G401 (cell line): ENCODE measurements at places on chromosomes 2 and 18.

DNA sequence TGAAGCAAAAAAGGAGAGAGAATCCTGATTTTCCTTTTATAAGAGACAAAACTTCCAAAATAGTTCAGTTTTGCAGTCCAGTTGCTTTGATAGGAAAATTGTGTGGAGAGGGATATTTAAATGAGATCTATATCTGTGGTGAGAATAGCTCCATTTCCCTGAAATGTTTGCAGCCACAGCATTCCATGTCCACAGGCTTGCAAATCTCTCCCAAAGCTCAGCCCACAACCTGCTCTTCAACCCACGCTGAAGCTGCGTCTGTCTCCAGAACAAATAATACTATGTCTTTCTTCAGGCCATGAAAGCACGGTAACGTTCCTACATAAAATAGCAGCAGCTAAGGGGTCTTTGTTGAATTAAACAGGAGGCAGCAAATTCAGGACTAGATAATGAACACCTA is 31.8 kb downstream of the TMEM17 start:
- peak; percentile 26 for DNase-seq

GRCh38 chr2:57758686-57759085 is 287.9 kb upstream of the VRK2 start:
- DNase-seq = no peak

- DNase-seq = no peak
Measured at GRCh38 chr18:78865056-78865598, 114.5 kb upstream of the SALL3 start.

DNA sequence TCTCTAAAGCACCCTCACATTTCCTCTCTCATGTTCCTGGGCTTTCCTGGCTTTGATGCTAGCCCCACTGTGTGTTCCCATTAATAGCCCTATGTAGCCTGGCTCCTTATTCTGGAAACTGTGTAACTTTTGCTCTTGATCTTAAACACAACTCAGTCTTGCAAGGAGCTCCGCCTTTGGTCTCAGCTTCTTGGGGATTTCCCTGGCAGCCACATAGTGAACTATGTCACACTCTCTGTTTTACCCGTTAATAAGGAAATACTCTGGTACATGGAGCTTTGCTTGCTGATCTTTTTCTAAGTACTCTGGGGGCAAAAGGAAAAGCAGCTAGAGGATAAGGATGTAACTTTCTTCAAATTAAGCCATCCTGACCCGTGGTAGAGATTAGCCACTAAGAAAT is 259.3 kb downstream of the NEDD4L start:
- DNase-seq = no peak

GRCh38 chr18:43661570-43661969 is 384.3 kb upstream of the SYT4 start:
- DNase-seq = no peak

- peak; percentile 56 for DNase-seq
Measured at GRCh38 chr2:20381457-20381856, 30.8 kb upstream of the PUM2 start.

GRCh38 chr2:479490-480176 is 191.7 kb upstream of the ALKAL2 start:
- DNase-seq = no peak

GRCh38 chr2:7083580-7084509 is 166.6 kb downstream of the RNF144A start:
- DNase-seq = peak; percentile 25

GRCh38 chr2:155733091-155733853 is 599.2 kb downstream of the NR4A2 start:
- DNase-seq = no peak

DNA sequence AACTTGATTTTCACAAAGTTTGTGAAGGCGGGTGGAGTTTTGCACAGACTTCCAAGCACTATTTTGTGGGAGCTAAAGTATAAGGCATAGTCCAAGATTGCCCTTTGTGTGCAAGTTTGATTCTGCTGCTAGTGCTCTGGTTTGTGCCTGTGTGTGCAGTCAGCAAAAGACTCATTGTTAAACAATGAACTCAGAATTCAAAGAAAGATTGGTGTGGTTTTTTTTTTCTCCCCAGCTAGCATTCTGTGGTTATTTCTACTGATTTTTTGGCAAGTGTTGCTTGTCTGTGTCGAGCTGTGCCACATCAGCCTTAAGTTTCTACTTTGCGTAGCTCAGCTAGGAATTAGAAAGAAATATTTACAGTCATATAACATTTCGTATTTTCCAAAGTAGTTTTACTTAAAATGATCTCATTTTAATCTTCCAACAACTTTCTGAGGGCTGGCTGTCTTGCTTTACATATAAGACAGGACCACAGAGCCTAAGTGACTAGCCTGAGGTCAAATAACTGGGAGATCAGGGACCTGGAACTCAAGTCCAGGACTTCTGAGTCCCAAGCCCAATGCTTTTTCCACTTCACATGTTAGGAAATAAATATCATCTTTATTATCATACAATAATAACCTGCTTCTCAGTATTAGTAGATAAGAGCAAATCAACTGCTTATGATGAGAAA is 69.8 kb downstream of the BABAM2 start:
- no peak for DNase-seq

- no peak for DNase-seq
Measured at GRCh38 chr18:41126541-41127235, 828.3 kb upstream of the PIK3C3 start.

DNA sequence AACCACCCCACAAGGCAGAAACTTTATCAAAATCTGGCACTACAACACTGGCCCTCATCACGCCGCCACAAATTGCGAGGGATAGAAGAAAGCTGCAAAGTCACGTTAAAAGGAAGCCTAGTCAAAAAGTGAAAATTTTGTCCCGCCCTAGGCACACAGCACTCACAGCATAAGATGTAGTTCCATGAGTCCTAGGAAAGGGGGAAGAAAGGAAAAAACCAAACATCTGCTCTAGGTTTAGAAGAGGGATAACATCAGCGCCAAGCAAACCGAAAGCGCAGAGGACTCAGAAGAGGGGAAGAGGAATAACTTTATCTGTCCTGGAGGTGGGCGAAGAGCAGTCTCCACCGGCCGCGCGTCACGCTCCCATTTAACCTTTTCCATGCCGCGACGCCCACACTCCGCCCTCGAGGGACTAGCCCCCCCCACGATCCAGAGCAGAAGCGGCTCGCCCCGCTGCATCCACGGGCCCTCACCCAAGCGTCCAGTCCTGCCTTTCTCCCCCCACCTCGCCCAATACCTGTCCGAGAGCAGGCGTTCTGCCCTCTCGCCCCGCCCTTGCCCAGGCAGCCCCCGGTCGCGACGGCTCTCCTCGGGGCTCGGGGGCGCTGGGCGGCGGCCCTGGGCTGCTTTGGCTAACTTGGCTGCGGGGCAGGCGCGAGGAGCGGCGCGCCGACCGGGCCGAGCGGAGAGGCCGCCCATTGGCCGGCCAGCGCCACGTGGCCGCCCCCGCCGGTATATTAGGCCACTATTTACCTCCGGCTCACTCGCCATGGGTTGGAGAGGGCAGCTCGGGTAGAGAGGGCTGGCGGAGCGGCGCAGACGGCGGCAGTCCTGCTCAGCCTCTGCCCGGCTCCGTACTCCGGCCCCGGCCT is at the start of gene HOXD1:
TSS of gene HOXD1 (plus strand) at position 770 of the 875 bp plus-strand sequence. CDS start 134 bp downstream, outside the sequence.
- no peak for DNase-seq

GRCh38 chr18:36602071-36602470 is 226.7 kb downstream of the TPGS2 start:
- DNase-seq = no peak

- DNase-seq = peak; percentile 69
Measured at GRCh38 chr2:10161961-10162441, 39.5 kb downstream of the RRM2 start.

DNA sequence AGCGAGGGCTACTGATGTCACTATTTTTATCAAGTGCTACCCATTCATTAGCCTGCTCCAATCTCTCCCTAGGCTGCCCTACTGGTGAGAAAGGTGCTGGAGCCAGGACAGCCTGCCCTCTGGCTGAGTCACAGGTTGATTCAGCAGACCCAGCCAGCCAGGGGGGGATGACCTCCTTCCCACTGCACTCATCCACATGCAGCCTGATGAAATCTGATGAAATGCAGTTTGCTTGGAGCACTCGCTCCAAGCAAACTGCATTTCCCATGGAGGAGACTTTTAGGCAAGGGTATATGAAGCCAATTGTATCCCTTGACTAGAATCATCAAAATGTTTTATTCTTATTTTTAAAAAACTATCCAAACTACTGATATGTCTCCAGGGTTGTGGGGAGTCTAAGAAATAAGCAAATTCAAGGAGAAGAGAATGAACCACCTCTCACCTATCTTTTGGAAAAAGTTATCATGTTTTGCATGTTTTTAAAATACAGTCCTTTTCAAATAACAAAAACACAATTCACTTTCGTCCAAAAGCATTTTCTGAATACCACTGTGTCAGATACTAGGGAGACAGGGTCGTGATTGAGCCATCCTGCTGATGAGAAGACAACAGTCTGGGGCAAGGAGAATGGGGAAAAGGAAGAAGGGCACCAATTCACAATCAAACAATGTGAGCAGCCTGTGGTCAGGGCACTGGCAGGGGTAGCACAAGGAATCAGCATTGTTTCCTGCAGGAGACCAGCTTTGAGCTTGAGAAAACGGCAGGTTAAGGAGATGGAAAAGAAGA is 128.3 kb downstream of the AFF3 start:
- peak; percentile 86 for DNase-seq

GRCh38 chr18:395456-396250 is 104.8 kb downstream of the COLEC12 start:
- DNase-seq = no peak
